ENCODE measurements at places on chromosomes 3 and 15.

GRCh38 chr15:88785217-88785616 lies 18.0 kb upstream of the ACAN start:
- DNase-seq: no peak

DNA sequence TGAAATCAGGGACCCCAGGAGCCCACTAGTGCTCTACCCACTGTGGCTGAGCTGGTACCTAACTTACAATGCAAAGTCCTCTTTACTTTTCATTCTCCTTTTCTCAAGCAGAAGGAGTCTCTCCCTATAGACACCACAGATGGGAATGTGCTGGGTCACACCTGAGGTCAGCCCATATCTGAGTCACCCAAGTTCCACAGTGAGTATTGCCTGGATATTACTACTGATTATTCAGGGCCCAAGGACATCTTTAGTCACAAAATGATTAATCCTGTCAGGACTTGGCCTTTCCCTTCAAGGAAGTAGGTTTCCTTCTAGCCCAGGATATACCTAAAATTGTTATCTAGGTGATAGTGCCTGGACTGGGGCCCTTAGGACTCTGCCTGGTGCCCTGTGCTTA lies 1305.2 kb downstream of the SI start:
- no peak for DNase-seq

GRCh38 chr3:182738583-182739411 lies 54.5 kb upstream of the ATP11B start:
- DNase-seq: no peak

DNA sequence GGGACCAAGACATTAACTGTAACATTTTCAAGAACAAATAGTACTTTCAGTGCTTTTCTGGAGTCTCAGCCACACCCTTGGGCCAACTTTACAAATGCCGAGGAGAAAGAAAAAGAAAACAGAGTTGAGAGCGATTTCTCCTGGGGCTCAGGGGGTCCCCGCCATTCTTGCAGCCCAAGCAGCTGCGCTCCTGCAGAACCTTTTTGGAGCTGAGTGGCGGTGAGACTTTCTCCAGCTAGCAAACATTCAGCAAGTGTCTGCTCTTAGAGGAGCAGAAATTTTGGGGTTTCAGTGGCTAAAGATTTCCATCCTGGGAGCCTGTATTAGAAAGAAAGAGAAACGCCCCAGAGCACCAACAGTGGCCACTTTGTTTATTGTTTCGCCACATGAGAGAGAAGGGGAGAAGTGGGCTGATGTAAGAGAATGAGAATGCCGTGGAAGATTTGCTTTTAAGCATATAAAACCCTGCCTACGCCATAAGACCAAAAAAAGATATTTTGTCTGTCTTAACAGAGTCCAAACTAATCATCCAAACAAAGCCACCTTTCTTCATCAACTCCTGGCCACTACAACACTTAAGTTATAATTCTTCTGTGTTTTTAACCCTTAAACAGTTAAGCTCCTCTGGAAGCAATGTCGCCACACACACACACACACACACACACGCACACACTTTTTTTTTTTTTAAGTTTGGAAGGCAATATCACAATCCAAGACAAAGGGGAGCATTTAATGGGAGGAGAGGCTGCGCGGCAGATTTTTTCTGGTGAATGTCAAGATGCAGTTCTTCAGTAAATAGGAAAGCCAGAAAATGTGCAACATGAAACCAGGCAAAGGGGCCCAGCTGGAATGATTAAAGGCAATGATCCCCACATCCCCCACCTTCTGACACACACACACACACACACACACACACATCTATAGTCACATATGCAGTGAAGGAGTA lies 19.2 kb downstream of the EID1 start:
- DNase-seq: no peak

GRCh38 chr3:98972155-98972554 lies 70.7 kb upstream of the DCBLD2 start:
- no peak for DNase-seq

Data from stimulated activated CD8-positive, alpha-beta memory T cell treated with anti-CD3 and anti-CD28 coated beads, Interleukin-4, amount 100 ng/mL, for 1 hour (primary cell).